ENCODE measurements at places on chromosomes 12 and 14.

- no peak for DNase-seq
Measured at GRCh38 chr12:43316520-43316919, 235.5 kb downstream of the ADAMTS20 start.

DNA sequence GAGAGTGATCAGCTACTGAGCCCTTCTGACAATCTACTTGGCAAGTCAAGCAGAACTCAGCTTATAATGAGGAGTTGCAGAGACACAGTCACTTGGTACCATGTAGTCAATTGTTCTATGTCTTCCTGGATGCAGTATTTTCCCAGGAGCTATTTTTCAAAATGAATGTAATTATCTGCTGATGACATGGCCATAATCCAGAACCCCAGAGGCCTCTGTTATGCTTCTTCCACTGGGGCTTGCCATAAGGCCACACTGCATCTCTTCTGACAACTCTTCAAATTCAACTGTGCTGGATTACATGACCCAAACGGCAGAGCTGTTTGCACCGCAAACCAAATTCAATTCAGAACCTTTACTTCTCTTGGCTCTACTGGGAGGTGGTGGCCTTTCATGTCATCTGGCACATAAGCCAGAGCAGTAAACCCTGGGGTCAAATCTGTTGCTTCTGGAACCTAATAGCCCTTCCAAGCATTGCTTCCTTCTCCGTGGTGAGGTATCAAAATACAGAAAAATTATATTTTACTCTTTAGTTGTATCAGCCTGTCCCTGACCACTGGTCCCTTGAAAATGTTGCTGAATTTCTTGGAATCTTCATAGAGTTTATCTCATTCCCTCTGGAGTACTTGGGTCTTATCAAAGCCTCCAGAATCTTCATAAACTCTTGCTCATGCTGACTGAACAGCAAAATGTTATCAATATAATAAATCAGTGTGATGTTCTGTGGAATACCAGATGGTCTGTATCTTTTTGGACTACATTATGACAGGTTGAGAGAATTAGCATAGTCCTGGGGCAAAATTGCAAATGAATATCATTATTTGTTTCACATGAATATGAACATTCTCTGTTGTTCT is 79.4 kb upstream of the DCN start:
- DNase-seq = no peak

DNA sequence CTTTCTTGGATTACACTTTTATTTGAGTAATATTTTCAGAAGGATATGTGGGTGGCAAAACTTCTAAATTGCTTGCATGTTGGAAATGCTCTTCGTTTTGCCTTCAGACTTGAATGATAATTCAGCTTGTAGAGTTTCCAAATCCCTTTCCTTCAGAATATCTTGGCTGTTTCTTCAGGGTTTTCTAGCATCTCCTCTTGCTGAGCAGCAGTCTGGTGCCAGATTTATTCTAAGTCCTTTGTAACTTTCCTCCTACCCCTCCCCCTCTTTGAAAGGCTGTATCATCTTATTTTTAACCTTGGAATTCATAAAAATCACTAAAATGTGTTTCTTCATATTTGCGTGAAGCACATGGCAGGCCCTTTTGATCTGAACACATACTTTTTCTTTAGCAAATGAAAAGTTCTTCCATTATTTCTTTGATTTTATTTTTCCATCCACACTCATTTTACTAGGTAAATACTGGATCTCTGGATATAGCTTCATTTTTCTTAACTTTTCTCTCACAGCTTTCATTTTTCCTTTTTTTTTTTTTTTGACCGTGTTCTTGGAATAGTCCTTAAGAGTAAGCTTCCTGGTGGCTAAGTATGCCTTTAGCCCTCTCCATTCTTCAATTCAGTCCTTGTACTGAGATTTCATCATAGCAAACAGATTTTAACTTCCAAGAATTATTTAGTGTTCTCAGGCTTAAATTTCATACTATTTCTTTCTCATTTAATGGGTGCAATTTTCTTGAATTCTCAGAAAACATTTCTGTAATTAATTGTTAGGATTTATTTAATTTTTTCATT is 102.0 kb downstream of the SLC38A4 start:
- DNase-seq = no peak

GRCh38 chr12:75571656-75572205 is 60.3 kb upstream of the KRR1 start:
- DNase-seq = no peak

GRCh38 chr14:103260629-103261124 is 73.4 kb upstream of the EIF5 start:
- no peak for DNase-seq

GRCh38 chr12:69497308-69498026 is 27.3 kb downstream of the FRS2 start:
- DNase-seq = no peak

DNA sequence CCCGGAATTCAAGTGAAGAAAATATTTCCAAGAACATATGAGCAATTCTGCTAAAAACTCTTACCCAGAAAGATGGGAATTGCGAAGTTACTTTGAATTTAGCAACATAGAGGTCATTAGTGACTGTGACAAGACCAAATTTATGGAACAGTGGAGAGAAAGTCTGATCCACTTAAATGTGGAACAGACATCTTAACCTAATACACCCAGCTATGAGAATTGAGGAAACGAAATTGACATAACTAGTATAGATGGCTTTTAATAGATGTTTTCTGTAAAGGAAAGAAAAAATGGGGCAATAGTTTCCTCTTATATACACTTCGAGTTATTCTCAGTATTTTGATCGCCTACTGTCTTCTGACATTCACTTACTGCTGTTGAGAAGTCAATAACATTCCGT is 4.6 kb downstream of the OVCH1 start:
- DNase-seq = no peak

- DNase-seq = no peak
Measured at GRCh38 chr12:47100160-47100559, 20.4 kb upstream of the AMIGO2 start.

GRCh38 chr12:112887550-112887949 is 19.2 kb upstream of the OAS1 start:
- no peak for DNase-seq

- peak; percentile 65 for DNase-seq
Measured at GRCh38 chr12:43835656-43836474, at the start of gene TMEM117. Gene TMEM117 (plus strand): TSS chr12:43836081.

GRCh38 chr12:28033538-28033915 is 61.0 kb upstream of the PTHLH start:
- DNase-seq = no peak

DNA sequence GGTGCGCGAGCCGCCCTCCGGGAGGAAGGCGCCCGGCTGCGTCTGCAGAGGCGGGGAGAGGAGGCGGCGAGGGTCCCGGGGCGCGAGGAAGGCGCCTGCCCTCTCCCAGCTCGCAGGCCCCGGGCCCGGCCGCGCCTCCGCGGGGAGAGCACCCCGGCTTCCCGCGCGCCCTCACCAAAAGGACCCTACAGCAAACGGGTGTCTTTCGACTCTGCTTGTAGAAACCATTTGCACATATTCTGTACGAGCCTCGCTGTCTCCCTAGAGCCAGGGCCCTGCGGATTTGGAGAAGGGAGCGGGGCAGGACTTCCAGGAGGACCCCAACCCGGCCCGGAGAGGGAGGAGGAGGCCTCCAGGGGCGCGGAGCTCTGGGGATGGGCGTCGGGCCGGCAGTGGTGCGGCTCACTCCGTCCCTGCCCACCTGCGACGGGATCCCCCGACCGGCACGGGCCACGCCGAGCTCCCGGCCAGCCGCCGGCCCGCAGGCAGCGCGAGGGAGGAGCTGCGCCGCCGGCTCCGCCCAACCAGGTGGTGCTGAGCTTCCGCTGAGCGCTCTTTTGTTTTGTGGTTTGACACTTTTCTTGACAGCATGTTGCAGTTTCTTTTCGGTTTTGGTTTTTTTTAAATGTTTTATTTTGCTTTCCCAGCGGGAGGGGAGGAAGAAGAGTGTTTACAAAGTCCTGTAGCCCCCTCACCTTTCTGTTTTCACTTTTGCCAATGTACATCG is 103.3 kb upstream of the FKBP4 start:
- peak; percentile 78 for DNase-seq

GRCh38 chr14:103735022-103735421 is 19.4 kb downstream of the ZFYVE21 start:
- DNase-seq = no peak

GRCh38 chr14:100293497-100294212 is 12.6 kb downstream of the SLC25A29 start:
- DNase-seq = no peak

DNA sequence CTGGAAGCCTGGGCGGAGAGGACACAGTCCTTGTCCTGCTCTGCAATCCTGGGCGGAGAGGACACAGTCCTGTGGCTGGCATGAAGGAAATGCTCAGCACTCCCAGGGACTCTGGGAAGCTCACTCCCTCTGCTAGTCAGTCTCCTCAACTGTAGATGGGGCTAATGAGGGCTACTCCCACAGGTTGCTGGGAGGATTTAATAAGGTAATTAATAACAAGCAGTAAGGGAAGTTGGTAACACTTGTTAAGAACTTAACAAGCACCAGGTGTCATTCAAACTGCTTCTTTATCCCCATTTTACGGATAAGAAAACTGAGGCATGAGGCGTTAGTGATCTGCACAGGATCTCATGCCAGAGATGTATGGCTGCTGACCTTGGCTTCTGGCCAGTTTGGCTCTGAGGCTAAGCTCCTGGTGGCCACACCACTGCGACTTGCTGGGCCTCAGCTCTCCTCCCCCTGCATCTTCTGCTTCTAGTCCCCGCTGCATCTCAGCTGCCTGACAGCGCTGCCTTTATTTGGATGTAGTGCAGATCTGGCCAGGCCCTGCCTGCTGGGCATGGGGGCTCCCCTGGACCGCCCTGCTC is 54.1 kb upstream of the BEGAIN start:
- no peak for DNase-seq

GRCh38 chr14:88630565-88630964 is 67.7 kb downstream of the ZC3H14 start:
- no peak for DNase-seq

DNA sequence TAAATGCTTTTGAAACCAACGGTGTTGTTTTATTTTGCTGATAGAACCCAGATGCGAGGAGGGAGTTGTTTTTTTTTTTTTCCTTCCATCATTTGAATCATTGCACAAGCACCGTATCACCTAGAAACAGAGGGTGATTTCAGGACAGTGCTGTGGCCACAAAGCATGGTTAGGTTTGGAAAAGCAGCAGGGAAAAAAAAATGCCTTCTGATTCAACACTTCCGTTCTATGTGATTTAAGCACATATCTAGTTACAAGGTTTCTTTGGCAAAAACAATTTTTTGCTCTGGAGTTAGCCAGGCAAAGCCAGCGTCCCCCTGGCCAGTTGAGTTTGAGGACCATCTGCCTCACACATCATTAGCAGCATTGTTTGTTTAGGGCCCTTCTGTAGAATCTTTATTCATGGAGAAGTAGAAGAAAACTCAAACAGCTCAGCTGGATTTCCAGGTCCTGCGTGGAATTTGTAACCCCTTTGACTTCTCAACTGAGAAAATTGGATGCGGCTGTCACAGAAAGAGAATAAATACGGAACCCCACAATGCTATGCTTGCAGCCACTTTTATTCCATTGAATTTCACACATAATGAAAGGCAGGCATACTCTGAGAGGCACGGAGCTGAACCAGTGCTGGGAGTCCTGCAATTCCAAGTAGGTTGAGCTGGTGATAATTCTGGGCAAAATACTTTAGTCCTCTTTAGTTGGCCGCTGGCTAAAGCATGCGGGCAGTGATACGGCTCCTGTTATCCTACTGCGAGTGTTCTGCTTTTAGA is 17.0 kb upstream of the WNT5B start:
- no peak for DNase-seq

DNA sequence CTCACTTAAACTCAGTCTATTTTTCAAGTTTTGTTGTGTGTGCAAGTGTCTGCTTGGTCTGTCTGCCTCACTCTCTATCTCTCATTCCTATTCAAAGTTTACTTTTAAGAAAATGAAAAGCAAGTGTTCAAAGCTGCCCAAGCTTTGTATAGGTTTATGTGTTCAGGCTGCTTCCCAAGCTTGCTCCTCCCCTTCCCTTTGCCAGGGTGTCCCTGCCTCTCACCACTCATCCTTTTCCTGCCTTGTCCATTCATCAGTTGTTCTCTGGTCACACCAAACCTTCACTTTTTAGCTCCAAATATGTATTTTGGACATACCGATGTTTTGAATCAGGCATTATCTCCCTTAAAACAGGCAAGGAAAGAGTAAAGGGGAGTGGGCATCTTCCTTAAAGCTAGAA is 41.3 kb downstream of the STK38L start:
- DNase-seq = no peak

- no peak for DNase-seq
Measured at GRCh38 chr12:128830505-128830893, 6.7 kb upstream of the SLC15A4 start.

DNA sequence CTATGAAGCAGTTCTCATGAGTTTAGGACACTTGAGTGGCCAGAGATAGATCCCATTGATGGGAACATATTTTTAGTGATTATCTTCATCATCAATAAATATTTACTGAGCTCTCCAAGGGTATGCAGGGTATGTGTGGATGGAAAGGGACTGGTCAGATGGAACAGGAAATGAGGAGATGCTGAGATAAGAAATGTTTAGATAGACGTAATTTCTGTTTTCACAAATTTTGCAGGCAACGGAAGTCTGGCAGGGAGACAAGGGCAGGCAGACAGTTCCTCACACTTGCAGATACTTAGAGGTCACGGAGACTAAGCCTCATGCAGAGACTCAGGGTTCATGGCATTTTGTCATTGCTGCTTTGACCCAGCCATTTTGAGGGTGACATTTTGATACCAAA is 24.3 kb downstream of the BCL2L14 start:
- peak; percentile 9 for DNase-seq

GRCh38 chr12:77720258-77720657 is 110.4 kb upstream of the NAV3 start:
- no peak for DNase-seq

- no peak for DNase-seq
Measured at GRCh38 chr12:96234591-96235483, 40.7 kb downstream of the ELK3 start.

DNA sequence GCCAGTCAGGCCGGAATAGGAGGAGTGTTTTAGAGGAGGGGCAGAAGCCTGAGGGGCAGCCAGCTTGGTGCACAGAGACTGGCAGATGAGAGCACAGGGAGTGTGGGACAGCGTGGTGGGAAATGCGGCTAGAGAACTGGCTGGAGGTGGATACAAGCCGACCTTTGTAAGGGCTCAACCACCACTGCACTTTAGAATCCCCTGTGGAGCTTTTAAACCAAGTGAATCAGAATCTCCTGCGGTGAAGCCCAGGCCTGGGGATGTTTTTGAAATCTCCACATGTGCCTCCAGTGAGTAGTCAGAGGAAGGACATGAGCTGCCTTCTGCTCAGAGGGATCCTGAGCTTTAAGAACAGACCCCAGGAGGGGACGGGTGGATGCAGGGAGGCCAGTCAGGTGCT is 10.9 kb upstream of the PCED1B start:
- no peak for DNase-seq

DNA sequence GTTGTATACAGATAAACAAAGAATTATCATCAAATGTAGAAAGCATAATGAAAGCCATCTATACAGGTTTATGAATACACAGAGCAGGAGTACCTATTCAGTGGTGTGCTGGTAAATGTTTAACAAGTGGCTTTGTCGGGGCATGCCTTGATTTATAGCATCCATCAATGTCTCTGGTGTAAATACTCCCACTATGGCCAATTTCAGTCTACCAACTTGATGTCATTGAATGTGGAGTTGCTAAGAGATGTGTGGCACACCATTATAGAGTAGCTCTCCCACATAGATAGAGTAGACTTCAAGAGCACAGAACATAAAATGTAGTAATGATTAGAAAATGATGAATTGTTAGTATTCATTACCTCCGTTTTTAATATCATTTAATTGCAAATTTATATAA is 9.3 kb downstream of the GRIP1 start:
- DNase-seq = no peak

GRCh38 chr14:69333791-69334337 is 64.2 kb downstream of the ERH start:
- peak; percentile 46 for DNase-seq
